H1 (cell line): ENCODE measurements at places on chromosomes 5 and 9.

GRCh38 chr9:110156902-110157301 lies 51.1 kb downstream of the C9orf152 start:
- no peak for DNase-seq

- DNase-seq, result no peak
These were observed 27.6 kb upstream of the HMCN2 start for GRCh38 chr9:130237763-130238524.

DNA sequence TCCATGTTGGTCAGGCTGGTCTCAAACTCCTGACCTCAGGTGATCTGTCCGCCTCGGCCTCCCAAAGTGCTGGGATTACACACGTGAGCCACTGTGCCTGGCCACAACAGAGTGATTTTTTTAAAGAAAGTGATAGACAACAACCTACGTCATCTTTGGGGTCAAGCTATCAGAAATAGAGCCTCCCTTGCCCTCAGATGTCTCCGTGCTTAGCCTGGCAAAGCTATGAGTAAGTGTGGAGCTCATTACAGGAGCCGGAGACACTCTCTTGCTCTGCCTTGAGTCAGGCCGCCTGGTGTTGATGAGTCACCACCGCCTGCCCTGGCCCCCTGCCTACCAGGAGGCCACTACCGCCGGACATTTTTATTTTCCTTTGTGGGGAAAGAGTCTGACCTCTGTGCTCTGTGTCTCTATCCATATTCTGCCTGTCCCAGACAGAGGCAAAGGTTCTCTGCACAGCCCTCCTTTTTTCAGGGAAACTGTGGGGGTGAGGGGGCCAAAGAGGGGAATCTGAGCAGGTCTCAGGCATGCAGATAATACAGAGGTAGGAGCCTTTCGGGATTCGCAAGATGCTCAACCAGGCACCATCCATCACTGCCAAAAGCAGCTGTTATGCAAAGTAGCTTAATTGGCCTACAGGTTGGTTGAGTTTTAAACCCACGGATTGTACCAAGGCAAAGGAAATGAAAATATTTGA lies 123.7 kb upstream of the CPEB4 start:
- no peak for DNase-seq

- no peak for DNase-seq
These were observed 385.3 kb downstream of the BNC2 start for GRCh38 chr9:16485160-16485559.

- no peak for DNase-seq
These were observed 148.2 kb downstream of the TLE4 start for GRCh38 chr9:79719989-79720388.

GRCh38 chr9:91012933-91013841 lies 211.6 kb downstream of the SYK start:
- no peak for DNase-seq
